H4 (cell line): ENCODE measurements at places on chromosomes 1 and 21.

GRCh38 chr1:37883671-37884070 lies 24.3 kb upstream of the MTF1 start:
- no peak for DNase-seq

DNA sequence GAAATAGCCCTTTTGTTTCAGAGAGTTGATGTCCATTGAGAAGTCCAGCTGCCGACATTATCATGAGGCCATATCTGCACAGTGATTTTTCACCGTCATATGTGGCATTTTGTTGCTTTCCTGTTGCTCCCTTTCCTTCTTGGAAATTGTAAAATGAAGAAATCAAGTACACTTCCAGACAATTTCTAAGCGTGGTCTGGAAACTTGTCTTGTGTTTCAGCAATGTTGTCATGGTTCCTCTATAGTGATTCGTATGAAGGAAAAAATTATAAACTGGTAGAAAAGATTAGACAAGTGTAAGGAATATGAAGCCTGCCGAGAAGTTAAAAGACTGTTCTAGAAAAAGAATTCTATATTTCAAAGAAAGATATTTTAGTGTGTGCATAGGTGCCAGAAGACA lies 17.7 kb downstream of the NTNG1 start:
- no peak for DNase-seq

DNA sequence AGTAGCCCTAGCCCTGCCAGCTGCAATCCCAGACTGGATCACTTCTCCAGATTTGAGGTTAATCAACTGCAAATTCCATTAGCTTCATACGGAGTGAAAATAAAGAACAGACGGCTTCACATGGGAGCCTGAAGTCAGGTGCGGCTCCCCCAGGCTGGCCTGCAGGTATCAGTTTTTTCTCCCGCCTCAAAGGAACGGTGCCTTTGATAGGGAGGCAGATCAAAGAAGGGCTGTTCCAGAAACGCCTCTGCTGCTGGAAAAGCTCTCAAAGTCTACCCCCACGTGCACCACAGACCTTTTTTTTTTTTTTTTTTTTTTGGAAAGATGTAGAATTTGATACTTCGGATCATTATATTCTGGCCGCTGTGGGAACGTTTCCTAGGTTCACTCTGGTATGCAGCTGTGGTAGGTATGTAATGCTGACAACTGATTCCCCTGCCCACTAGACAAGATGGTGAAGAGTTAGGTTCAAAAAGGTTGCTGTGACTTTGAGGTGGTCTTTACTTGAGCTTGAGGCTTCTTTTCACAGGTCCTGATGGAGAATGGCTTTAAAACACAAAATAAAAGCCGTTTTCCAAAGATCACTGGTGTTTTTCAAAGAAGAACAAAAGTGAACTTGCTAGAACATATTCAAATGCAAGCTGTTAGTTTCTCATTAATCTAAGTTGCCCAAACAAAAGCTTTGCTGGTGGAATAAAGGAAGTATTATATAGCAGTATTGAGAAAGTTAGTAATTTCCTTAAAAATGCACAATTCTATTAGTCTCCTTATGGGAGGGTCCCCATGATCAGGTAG lies 189.0 kb upstream of the NFIA start:
- no peak for DNase-seq

GRCh38 chr1:25577134-25577920 lies 33.9 kb downstream of the LDLRAP1 start:
- DNase-seq: no peak

DNA sequence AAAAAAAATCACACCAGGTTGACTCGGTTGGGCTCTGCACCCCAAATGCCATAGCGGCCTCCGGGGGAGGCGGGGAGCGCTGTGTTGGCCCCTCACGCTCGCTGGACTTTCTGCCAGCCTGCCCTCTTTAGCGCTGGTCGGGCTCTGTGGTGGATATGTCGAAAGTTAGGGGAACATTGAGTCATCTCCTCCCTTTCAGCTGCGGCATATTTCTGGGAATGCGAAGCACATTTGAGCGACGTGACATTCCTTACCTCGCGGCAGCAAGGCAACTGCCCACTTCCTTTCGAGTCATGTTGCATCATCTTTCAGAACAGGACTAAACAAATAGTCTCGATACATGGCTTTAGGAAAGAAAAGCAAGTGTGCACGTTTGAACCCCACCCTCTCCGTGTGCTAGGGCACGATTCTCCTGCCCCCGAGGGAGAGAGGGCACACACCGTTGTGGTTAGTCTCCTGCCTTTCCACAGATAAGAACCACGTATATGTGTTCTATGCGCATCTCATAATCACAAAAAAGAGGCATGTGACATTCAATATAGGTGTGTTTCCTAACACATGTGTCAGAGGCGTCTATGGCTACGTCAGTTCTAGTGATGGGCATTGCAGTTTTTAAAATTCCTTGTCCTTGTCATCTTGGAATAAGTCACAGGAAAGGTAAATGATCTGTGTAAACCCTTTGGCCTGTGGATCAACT lies 105.9 kb upstream of the SLC45A1 start:
- DNase-seq: peak; percentile 100
